ENCODE measurements at places on chromosomes 3 and 15. TPM values are rescaled to one million over a fixed set of nuclear protein-coding genes. Genes with fewer than 3 reads are reported as not detected.

Gene TRAIP
- total RNA-seq, result 44.0 TPM

Gene RASL12
- total RNA-seq, result not detected

Gene DUOX1
- not detected for total RNA-seq

Gene AADACL2
- not detected for total RNA-seq

Gene SOX14
- not detected for total RNA-seq

GRCh38 chr3:171846597-171846996 is 3.4 kb downstream of the TMEM212 start:
- H3K4me3 ChIP-seq, result no peak overlapping the region
- no peaks in the 10 kb centered on the region for H3K27me3 ChIP-seq
- H3K27ac ChIP-seq, result no peak overlapping the region
- H3K4me1 ChIP-seq, result peaks cover 17% of the 10 kb centered on the region

DNA sequence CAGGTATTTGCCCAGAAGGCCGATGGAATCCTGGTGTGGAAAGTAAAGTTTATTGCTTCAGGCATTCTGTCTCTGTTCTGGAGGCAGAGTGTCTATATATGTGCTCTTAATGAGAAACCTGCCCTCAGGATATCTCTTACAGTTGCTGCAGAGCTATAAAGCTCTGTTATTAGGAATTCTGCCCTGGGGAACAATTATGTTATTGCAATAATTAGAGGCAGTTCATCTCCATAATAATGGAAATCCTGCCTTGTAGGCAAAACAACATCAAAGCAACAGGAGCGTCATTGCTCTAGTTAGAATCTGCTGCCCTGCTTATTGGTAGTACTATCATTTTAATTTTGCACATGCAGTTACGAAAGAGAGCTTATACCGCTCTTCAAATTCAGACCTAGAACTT is 175.6 kb downstream of the IL5RA start:
- H3K4me3 ChIP-seq, result no peak overlapping the region
- DNase-seq, result no peak
- H3K36me3 ChIP-seq, result no peaks in the 10 kb centered on the region
- peaks cover 8% of the 10 kb centered on the region for H3K27me3 ChIP-seq

DNA sequence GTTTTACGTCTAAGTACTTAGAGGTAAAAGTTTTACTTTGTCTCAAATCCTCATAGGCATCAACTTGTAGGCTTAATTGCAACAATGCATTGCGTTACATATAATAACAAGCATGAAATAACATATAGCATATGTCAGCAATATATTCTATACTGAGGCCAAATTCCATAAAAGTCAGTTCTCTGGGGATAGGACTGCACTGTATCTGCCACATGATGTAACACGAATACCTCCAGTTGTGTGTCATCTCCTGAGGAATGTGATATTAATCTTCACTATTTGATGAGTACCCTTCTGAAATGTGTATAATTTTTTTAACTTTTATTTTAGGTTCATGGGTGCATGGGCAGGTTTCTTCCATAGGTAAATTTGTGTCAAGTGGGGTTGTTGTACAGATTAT is 126.4 kb downstream of the IMPG2 start:
- no peak for DNase-seq
- no peaks in the 10 kb centered on the region for H3K4me1 ChIP-seq
- H3K27ac ChIP-seq, result no peak overlapping the region
- peaks cover 5% of the 10 kb centered on the region for H3K27me3 ChIP-seq

- H3K4me1 ChIP-seq, result no peaks in the 10 kb centered on the region
- H3K4me3 ChIP-seq, result no peak overlapping the region
- DNase-seq, result no peak
- H3K27me3 ChIP-seq, result no peaks in the 10 kb centered on the region
- H3K36me3 ChIP-seq, result no peaks in the 10 kb centered on the region
- no peak overlapping the region for H3K27ac ChIP-seq
These were observed 109.7 kb upstream of the PDZRN3 start for GRCh38 chr3:73734211-73735089.

DNA sequence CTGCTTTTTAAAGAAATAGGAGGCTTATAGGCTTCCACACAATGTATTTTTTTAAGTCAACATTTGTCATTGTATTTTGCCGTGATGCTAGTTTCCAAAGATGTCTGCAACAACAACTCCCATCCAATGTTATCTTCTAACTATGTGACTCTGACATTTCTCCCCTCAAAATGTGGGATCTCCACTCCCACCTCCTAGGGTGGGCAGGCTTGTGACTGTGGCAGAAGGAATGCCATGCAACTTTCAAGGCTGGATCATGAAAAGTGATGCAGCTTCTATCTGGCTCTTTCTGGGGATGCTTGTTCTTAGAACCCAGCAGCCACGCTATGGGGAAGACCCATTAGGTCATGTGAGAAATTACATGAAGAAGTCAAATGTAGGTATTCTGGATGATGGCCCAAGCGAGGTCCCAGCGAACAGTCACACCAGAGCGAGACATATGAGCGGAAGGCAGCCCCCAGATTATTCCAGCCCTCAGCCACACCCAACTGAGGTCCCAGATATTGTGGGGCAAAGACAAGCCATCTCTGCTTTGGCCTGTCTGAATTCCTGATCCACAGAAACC is 124.3 kb downstream of the BDH1 start:
- no peaks in the 10 kb centered on the region for H3K36me3 ChIP-seq
- H3K27ac ChIP-seq, result no peak overlapping the region
- no peak overlapping the region for H3K4me3 ChIP-seq
- H3K27me3 ChIP-seq, result peaks cover 51% of the 10 kb centered on the region

DNA sequence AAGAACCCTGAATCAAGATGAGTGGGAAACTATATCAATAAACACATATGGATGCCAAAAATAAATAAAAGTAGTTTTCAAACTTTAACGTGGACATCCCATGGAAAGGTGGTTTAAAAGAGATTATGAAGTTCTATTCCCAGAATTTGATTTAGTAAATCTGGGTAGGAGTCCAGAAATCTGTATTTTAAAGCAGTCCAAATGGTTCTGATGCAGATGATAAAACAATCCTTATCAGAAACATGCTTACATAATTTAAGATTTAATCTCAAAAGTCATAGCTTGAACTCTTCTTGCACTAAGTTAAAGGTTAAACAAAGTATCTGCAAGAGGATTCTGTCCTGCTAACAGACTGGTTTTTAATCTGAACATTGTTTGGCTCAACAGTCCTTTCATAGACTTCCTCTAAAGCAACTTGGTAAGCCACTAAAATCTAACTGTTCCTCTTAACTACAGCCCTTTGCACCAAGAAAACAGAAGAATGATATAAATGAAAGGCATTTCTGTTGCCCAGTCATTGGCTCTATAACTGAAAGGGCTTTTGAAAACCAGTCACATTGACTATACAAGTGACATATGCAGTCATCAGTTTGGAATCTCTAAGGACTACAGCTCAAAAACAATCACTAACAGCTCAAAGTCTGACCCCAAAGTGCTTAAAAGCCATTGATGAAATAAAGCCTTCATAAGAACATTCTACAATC is 23.4 kb upstream of the MAP4 start:
- no peak overlapping the region for H3K4me3 ChIP-seq
- DNase-seq, result no peak
- no peaks in the 10 kb centered on the region for H3K36me3 ChIP-seq
- no peaks in the 10 kb centered on the region for H3K27me3 ChIP-seq

- H3K27ac ChIP-seq, result no peak overlapping the region
- H3K36me3 ChIP-seq, result no peaks in the 10 kb centered on the region
- no peaks in the 10 kb centered on the region for H3K27me3 ChIP-seq
- H3K4me1 ChIP-seq, result no peaks in the 10 kb centered on the region
- no peak for DNase-seq
These were observed 59.4 kb downstream of the B3GNT5 start for GRCh38 chr3:183312433-183312832.

GRCh38 chr15:67999320-68000100 is 54.6 kb upstream of the PIAS1 start:
- H3K27ac ChIP-seq, result no peak overlapping the region
- no peaks in the 10 kb centered on the region for H3K36me3 ChIP-seq
- H3K4me1 ChIP-seq, result no peaks in the 10 kb centered on the region
- peaks cover 4% of the 10 kb centered on the region for H3K27me3 ChIP-seq

GRCh38 chr3:69542089-69542804 is 156.4 kb upstream of the FRMD4B start:
- DNase-seq, result no peak
- no peak overlapping the region for H3K27ac ChIP-seq
- no peak overlapping the region for H3K4me3 ChIP-seq
- peaks cover 3% of the 10 kb centered on the region for H3K4me1 ChIP-seq

DNA sequence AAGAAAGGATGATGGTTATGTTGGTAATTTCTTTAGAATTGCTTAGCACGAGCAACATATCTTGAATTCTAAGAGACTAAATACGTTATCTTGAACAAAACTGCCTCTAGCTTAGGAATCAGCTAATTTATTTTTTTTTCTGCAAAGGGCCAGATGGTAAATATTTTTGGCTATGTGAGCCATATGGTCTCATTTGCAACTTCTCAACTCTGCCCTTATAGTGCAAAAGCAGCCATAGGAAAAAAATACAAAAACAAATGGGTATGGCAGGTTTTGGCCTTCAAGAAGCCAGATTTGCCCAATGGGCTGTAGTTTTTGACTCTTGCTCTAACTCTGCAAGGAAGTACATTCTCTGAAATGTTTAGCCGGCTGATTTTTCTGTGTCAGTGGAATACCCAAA is 11.9 kb downstream of the OXSM start:
- DNase-seq, result no peak
- no peak overlapping the region for H3K4me3 ChIP-seq
- H3K27ac ChIP-seq, result no peak overlapping the region
- H3K27me3 ChIP-seq, result no peaks in the 10 kb centered on the region

DNA sequence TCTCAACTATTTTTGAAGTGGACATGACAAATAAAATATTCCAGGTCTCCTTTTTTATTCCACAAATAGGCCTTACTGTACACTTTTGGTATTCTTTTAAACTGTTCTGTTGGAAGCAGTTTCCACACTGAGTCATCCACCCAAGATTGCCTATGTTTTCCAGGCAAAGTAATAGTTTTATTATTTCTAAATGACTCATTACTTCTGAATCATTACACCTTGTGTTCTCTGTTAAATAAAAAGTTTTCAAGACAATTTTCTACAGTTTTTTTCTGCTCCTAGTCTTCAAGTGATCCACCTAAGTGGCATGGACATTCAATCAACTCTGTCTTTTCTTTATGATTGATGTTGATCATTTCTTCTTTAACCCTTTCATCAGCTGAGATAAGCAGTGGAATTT is 26.5 kb downstream of the PPP2R3A start:
- H3K4me1 ChIP-seq, result no peaks in the 10 kb centered on the region
- H3K4me3 ChIP-seq, result no peak overlapping the region
- no peak overlapping the region for H3K27ac ChIP-seq
- H3K36me3 ChIP-seq, result no peaks in the 10 kb centered on the region
- peaks cover 14% of the 10 kb centered on the region for H3K27me3 ChIP-seq
- DNase-seq, result no peak

GRCh38 chr3:127011270-127011992 is 28.5 kb downstream of the PLXNA1 start:
- no peak overlapping the region for H3K4me3 ChIP-seq
- peaks cover 3% of the 10 kb centered on the region for H3K4me1 ChIP-seq
- H3K36me3 ChIP-seq, result no peaks in the 10 kb centered on the region
- no peak overlapping the region for H3K27ac ChIP-seq
- H3K27me3 ChIP-seq, result no peaks in the 10 kb centered on the region

DNA sequence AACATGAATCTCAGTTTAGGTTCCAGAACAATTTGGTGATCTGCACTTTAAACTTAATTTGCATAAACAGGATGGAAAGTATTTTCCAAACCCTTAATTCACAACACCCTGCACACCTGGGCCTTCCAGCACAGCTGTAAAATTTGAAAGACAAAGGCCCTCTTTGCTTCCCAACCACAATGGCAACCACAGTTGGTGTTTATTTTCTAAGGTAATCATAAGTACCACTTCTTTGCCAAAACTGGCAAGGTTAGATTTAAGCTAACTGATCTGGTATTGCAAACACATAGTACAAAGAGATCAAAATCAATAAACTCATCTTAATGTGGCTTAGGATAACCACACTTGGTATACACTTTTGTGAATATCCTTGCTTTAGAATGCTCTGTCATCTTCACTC is 4.1 kb downstream of the LRIG1 start:
- no peaks in the 10 kb centered on the region for H3K36me3 ChIP-seq
- H3K27me3 ChIP-seq, result peaks cover 33% of the 10 kb centered on the region
- no peak overlapping the region for H3K27ac ChIP-seq
- DNase-seq, result no peak
- H3K4me1 ChIP-seq, result peaks cover 52% of the 10 kb centered on the region
- H3K4me3 ChIP-seq, result no peak overlapping the region

Measured in natural killer cell treated with Interleukin-12 subunit alpha and Interleukin-12 subunit beta and Interleukin-15 and Interleukin-18, amount 100 ng/mL, for 72 hours (primary cell).